ENCODE measurements at places on chromosomes 11 and 22. TPM values are rescaled to one million over a fixed set of nuclear protein-coding genes. Genes with fewer than 3 reads are reported as not detected.

DNA sequence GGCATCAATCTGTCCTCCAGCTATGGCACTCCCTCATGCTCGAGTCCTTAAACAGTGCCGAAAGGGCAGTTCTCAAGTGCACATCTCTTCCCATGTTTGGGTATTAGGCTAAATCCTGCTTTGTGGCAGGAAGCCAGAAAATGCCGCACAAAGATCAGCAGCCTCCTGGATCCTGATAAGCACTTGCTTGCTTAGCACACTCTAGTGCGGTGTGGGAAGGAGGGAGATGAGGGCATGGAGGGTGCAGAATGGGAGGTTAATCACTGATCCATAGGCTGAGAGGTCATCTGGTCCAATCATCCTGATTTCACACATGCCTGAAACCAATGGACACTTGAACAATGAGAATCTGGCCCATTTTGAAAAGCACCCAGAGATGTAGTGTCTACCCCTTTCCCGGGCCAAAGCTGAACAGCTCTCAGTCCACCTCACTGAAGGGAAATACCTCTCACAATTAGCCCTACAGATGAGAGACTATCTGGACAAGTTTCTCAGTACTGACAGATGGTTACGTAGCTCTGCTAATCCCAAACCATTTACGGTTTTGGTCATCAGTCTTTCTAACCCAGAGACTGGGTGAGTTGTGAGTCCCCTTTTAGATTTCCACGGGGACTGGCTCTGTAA is 29.8 kb upstream of the CHRM4 start:
- peak; percentile 27 for DNase-seq

DNA sequence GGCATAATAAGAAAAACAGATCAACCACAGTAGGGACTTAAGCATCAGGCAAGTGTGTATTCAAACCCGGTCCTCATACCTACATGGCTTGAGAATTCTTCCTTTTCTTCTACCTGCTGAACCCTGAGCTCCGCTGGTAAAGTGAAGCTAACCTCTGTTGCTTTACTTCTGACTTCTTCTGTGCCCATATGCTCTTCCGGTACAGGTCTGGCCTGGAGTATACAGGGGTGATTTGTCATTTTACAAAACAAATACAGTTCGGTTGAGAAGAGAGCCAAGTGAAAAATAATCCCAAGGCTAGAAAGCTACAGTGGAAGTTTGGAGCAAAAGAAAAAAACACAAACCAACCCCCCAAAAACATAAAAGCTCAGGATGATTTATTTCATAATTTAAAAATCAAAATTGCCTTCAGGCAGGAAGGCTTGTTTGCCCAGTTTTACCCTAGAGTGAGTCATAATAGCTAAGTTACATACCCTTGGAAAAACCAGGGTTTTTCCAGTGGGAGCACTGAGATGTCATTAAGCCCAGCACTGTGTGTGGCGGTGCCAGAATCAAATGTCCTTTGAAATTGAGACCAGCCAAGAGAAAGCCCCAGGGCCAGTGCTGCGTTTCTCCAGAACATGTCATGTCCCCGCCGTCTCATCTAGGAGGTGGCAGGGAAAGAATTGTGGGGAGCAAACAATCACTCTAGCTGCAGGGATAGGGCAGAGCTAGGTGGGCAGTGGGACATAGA is 305.5 kb upstream of the ISX start:
- DNase-seq, result no peak

DNA sequence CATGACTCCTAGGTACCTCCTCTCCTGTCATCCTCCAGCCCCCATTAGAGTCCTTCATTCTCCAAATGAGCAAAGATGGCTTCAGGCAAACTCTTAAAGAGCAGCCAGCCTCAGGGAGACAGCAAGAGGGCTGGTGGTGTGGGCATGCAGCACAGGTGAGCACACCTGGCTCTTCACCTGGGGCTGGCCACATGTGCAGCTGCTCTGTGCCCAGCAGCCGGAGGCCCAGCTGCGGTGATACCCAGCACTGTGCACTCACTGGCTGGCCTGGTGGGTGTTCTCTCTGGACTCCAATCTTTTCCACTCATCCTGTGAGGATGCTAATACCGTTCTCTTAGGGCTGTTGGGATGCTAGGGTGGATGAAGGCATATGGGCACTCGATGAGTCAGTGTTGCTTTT is 106.1 kb upstream of the PARVA start:
- no peak for DNase-seq

DNA sequence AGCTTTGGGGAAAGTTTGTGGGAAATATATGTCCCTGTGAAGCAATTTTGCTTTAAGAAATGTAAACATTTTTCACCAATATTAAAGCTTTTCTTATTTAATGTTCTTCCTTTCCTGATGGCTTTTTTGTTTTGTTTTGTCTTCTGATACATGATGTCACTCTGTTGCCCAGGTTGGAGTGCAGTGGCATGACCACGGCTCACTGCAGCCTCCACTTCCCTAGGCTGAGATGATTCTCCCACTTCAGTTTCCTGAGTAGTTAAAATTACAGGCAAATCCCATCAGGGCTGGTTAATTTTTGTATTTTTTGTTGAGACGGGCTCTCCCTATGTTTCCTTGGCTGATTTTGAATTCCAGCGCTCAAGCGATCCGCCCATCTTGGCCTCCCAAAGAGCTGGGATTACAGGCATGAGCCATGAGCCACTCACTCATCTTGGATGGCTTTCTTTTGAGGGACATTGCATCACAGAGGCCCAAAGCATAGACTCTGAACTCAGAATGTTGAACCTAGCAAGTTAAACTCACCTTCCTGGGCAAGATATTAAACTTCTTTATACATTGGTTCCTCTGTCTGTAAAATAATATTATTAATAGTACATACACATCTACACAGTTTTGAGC is 651 bp upstream of the CARD16 start:
- DNase-seq, result no peak

DNA sequence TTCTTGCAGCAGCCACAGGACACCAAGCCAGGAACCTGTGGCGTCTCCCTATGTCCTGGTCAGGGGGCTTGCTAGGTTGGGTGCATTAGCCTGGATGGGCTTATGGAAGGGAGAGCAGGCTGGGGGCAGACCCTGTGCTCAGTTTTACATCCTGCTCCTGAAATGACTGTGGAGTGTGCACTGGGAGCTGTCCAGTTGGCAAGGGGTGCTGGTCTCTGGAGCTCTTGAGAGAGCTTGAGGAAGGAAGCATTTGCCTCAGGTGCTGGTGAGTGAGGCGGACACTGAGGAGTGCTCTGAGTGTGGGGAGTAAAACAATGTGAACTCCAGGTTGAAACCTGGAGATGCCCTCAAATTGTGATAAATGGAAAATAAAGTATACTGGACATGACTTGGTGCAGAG is 3.4 kb downstream of the SCGB1D4 start:
- peak; percentile 29 for DNase-seq

GRCh38 chr11:93034031-93034722 is 64.7 kb downstream of the MTNR1B start:
- DNase-seq, result no peak

GRCh38 chr11:86624366-86624765 is 48.0 kb downstream of the ME3 start:
- DNase-seq, result no peak

GRCh38 chr11:108803776-108804175 is 138.9 kb downstream of the DDX10 start:
- no peak for DNase-seq

The B4GALNT4 gene
- total RNA-seq, result 1.4 TPM

The MPPED2 gene
- total RNA-seq, result 5.6 TPM

The DERL3 gene
- total RNA-seq, result 15.1 TPM

The SYTL2 gene
- total RNA-seq, result 22.8 TPM

The SEZ6L gene
- total RNA-seq, result 0.46 TPM
